ENCODE measurements at places on chromosomes 7 and 10.

DNA sequence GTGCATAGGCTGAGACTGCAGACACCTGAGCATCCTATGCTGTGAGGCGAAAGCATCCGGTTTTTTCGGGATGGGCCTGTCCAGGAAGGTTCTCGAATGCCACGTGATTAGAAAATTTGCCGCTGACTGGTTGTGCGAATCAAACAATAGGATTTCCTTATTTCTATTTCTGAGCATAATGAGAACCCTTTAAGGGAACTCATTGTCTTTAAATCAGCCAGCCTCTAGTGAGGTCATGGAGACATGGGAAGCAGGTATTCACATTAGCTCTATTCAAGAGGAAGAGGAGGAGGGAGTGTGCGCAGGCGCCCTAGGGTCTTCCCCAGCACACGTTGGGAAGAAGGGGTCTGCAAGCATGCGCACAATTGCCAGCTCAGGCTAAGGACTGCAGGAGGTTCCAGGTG is 5.6 kb downstream of the GIMAP1 start:
- no peak for DNase-seq

GRCh38 chr10:105398202-105398601 is 757.1 kb downstream of the SORCS3 start:
- no peak for DNase-seq

- no peak for DNase-seq
Measured at GRCh38 chr10:533186-533585, 156.3 kb downstream of the DIP2C start.

- DNase-seq = no peak
Measured at GRCh38 chr10:96230527-96230926, 40.8 kb downstream of the BLNK start.

DNA sequence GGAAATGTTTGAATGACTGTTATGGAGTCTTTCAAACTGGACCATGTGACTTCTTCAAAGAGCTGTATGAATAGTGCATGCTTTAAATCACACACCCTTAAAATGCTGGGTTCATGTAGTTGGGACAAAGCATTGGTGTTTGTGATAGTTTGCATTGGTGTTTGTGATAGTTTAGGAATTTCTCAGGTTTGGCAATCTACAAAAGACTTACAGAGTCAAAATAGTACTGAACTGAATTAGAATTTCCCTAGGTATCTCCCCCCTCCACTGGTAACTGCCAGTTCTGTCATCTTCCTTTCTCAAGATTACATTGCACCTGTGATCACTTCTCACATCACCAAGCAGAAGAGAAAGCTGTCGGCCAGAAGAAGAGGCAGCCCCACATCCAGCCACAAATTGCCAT is 261.1 kb downstream of the GATA3 start:
- no peak for DNase-seq

DNA sequence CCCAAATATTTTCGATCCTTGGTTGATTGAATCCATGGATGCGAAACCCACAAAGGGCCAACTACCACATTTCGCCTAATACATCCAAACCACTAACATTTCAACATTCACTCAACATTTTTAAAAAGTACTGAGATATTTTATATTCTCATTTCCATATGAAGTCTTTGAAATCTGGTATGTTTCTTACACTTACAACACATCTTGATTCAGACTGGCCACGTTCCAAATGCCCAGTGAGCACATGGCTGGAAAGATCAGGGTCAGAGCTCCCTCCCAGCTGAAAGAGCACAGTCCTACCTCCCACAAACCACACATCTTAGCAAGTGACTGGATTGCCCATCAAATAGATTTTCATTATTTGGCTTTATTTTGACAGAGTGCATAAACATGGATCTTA is 18.9 kb downstream of the NCAPG2 start:
- DNase-seq = no peak

DNA sequence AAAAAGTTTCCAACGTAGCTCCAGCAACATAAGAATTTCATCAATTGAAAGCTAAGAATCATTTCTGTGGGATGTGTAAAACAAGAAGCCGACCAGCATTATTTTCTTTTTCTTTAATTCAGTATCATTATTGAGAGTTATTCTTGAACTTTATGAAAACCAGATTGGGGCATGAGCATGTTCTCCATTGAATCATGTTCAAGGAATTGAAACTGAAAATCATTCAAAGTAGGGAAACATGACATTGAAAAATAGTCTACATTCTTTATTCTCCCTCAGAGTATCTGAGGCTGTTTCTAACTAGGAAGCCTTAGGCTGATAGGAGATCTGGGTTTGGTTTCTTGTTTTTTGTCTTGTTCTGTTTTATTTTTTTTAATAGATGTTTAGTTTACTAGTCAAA is 253.7 kb downstream of the DYNC1I1 start:
- no peak for DNase-seq

DNA sequence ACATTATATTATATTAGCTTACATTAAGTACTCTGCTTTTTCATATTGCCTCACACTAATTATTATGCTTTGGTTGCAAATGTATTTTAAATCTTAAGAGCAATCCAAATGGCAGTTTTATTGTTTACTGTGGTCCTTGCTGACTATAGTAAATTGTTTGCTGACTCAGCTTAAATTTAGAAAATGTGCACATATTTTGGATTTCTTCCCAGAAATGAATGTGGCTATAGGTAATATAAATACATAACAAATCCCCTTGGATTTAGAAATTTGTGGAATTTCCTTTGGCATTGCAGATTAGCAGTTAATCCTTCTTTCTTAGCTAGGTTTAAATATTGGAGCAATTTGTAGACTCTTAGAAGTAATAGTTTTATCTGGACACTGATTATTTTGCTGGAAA is 565.8 kb downstream of the NRG3 start:
- no peak for DNase-seq

DNA sequence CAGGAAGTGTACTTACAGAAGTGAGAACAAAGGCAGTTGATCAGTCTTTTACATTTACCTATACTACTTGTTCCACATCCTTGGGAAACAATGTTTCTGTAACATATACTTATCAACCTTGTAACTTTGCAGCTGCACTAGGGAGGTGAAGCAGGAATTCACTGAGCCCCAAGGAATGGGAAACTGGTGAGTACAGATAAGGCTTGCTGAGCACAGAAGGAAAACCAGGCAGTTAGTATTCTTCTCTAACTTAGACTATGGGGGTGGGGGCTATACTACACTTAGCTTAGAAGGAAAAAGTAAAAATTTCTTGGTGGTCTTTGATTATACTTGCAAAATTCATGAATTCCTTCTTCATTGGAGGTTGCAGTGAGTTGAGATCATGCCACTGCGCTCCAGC is 6.9 kb upstream of the ZNF33A start:
- DNase-seq = no peak

DNA sequence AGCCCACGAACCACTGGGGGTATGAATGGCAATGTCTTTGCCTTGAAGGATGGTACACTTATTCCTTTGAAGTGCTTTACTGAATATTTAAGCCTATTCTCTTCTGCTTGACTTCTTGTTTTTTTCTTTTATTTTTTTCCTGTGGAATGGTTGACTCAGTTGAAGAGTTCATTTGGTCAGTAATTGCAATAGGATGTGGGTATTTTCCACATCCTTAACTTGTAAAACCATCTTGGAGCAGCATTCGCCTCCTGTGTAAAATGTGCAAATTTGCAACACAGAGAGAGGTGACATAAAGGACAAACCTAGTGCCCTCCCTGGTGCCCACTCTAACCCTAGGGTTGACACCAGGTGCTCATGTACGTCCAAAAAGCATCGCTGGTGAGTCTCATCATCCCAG is 347.0 kb downstream of the GATA3 start:
- no peak for DNase-seq

- no peak for DNase-seq
Measured at GRCh38 chr10:5555021-5555510, 30.3 kb downstream of the CALML3 start.

DNA sequence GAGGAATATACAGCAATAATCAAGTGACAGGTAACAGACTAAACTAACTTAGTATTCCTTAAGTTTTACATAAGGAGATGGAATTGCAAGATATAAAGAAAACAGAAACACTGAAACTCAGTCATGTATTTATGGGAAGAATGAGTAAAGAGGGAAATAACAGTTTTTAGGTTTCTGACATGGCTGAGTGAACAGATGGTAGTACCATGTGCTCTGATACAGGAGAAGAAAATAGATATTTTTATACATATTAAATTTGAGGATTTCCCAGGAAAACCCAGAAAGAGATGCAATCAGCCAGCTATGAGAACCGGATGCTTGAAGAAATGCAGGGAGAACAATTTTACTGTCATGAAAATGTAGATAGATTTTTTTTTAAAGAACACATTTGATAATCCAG is 669.5 kb upstream of the GRM3 start:
- DNase-seq = no peak

- DNase-seq = no peak
Measured at GRCh38 chr7:108004220-108005142, 1.5 kb upstream of the LAMB1 start.

DNA sequence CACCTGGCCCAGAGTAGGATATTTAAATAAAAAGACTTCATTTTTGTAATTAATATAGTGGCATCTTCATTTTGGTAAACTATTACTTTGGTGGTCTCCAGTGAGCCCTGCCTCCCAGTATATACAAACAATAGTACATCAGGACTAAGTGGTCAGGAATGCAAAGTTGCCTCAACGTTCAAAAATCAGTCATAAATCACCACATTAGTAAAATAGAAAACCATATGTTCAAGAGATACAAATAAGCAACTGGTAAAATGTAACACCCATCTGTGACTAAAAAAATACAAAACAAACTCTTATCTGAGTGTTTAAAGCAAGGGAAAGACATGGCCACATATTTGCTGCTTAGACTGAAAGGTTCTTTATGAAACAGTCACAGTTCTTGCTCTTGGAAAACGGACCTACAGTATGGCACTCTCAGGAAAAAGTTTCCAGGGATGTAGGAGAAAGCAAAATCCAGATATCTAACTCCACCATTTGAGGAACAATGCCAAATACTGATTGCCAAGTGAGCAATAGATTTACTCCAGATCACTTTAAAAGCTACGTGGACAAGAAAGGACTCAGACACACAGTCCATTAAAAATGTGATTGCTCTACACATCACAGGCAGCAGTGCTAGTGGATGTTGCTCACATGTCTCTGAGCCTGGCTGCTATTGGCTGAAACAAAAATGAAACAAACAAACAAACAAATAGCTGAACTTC is 15.1 kb upstream of the RHOBTB1 start:
- DNase-seq = no peak

- DNase-seq = no peak
Measured at GRCh38 chr7:26156451-26157420, 4.7 kb downstream of the NFE2L3 start.

DNA sequence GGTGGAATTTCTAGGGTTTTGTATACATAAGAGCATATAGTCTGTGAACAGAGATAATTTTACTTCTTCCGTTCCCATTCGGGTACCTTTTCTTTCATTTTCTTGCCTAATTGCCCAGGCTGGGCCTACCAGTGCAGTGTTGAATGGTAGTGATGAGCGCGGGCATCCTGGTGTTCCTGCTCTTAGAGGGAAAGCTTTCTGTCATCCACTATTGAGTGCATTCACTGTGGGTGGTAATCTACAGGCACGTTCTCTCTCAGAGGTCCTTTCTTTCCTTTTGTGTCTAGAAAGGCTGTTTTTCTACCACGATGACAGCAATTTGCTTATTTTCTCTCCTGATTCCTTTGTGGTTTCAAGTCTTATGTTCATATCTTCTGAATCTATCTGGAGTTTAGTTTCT is 65.0 kb downstream of the INPP5A start:
- DNase-seq = no peak

- no peak for DNase-seq
Measured at GRCh38 chr10:5595994-5596471, 70.4 kb downstream of the ASB13 start.

- no peak for DNase-seq
Measured at GRCh38 chr7:17472518-17472917, 174.1 kb downstream of the AHR start.

DNA sequence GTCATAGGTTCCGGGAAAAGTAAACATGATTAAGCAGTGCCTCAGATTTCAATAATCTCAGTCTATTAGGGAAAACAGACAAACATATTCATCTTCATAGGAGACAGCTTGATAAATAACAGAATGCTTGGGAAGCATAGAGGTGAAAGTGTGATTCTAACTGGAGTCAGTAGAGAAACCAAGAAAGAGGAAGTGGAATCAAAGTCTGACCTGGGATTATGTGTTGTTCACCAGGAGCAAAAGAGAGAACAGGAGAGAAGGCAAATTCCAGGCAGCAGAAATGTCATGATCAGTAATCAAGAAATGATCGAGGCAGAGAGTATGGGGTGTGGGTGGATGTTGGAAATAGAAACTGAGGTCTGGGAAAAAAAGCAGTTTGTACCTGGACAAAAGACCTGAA is 43.7 kb downstream of the DGKB start:
- DNase-seq = no peak

DNA sequence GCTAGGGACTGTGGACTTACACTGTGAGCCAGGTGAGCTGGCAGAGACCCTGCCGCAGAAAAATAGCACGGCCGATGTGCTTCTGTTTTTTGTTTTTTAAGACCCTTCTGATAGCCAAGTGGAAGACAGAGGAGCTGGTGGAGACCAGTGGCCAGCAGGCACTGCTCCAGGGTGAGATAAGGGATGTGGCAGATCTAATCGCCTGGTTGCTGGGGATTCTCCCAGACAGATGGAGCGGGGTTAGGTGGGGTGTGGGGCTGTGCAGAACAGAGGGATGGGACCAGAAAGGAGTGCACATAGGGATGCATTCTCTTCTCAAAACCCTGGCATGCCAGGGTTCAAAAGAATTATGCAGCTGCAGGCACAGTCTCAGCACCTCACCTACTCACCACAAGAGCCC is 82.2 kb downstream of the VOPP1 start:
- no peak for DNase-seq

GRCh38 chr10:51892965-51893658 is 193.7 kb upstream of the CSTF2T start:
- DNase-seq = no peak

DNA sequence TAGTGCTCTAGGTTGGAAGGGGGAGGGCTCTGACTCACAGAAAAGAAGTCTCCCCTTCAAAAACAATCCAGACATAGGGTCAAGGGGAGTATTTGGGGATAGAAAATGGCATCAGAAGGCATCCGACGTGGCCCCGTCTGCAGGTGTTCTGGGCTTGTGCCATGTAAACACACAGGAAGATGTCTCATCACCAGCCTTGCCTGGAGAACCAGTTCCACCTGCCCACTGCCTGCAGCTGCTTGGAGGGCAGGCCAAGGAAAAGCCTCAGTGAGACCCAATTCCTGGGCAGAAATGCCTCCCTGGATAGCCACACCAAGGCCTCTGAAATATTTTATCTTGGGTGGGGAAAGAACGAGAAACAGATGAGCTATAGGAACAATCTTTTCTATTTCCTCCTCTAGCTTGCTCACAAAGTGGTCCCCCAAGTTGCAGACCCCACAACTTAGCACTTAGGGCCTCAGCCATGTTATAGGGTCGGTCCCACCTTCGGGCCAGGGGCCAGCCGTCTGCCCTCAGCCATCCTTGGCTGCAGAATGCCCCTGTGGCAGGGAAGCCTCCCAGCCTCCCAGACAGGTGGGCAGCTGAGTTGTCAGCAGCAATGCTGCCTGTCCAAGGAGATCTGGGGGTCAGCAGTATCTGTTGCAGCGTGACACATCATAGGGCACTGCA is 54.3 kb upstream of the ECHDC3 start:
- no peak for DNase-seq

- no peak for DNase-seq
Measured at GRCh38 chr10:77746047-77746707, 108.6 kb upstream of the KCNMA1 start.
